GM23248 (cell line): ENCODE measurements at places on chromosomes 4 and X. TPM values are rescaled to one million over a fixed set of nuclear protein-coding genes. Genes with fewer than 3 reads are reported as not detected.
A peak's percentile ranks its signal among the peaks of the same experiment; 100 is the strongest.

Gene IKBKG
- 18.0 and 25.9 TPM in 2 replicates for total RNA-seq

DNA sequence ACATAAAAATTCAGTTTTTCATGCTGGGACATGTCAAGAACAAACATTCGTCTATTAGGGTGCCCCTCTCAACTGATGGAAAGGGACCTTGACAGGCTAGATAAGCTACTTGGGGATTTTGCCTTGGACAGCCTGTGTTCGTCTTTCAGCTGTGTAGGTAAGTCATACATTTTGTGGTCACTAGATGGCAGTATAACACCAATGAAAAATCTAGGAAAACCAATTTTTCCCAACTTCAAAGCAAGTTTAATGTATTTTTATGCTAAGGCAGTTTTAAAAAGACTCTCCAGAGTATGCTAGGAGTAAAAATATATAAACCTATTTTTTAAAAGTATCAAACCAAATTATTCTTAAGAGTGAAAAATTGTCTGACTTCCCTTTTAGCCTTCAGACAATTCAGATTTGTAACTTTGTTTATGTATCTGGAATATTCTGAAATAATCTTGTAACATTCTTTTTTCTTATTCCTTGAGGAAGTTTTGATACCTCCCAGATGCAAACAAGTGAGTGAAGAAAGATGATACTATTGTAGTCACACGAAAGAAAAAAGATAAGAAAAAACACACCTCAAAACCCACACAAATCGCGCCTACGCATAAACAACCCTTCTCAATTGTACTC, 158.3 kb downstream of the CPE start:
- H3K4me1 ChIP-seq, result no peaks in the 10 kb centered on the region
- H3K4me3 ChIP-seq, result no peak overlapping the region
- no peaks in the 10 kb centered on the region; the same call in 1 of the 2 replicates for H3K27me3 ChIP-seq
- DNase-seq, result peak; percentile 55

- H3K4me1 ChIP-seq, result peaks cover 15% of the 10 kb centered on the region; the same call in 1 of the 2 replicates
- H3K36me3 ChIP-seq, result no peaks in the 10 kb centered on the region
- H3K27ac ChIP-seq, result no peak overlapping the region
- DNase-seq, result no peak
- H3K4me3 ChIP-seq, result no peak overlapping the region
These were observed 49.9 kb upstream of the TENM3 start for GRCh38 chr4:182193311-182193710.

DNA sequence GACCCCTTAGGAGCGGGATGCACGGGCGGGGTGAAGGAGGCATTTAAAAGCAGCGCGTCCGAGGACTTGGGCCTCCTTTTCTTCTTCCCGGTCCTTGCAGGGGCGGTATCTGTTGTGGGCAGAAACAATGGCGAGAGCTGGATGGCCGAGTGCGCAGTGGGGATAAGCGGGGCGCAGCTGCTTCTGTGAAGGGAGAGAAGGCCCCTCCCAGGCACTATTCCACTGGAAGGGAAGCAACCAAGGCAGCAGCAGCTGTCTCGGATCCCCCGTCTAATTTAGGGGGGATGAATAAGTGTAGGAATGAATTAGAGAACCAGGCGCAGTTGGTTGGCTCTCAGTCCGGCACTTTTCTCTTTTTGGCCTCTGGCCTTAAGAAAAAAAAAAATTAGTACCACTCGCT, 995 bp downstream of the SMARCA5 start:
- H3K4me3 ChIP-seq, result peak overlapping the region; percentile 97
- no peaks in the 10 kb centered on the region for H3K27me3 ChIP-seq
- peaks cover 20% of the 10 kb centered on the region for H3K36me3 ChIP-seq
- peaks cover 24% of the 10 kb centered on the region for H3K4me1 ChIP-seq

GRCh38 chr4:56651056-56651350, 30.1 kb downstream of the HOPX start:
- no peak for DNase-seq
- no peak overlapping the region for H3K4me3 ChIP-seq
- peaks cover 64% of the 10 kb centered on the region for H3K27me3 ChIP-seq
- no peak overlapping the region for H3K27ac ChIP-seq
- no peaks in the 10 kb centered on the region for H3K4me1 ChIP-seq

- no peaks in the 10 kb centered on the region for H3K4me1 ChIP-seq
- peak; percentile 73 for DNase-seq
- H3K27ac ChIP-seq, result no peak overlapping the region
These were observed 11.8 kb upstream of the MAN2B2 start for GRCh38 chr4:6562931-6563901.

GRCh38 chrX:149522916-149523315, 17.8 kb upstream of the IDS start:
- no peaks in the 10 kb centered on the region for H3K27me3 ChIP-seq
- H3K36me3 ChIP-seq, result no peaks in the 10 kb centered on the region
- no peaks in the 10 kb centered on the region for H3K4me1 ChIP-seq
- no peak overlapping the region for H3K27ac ChIP-seq
- no peak for DNase-seq
- H3K4me3 ChIP-seq, result no peak overlapping the region

DNA sequence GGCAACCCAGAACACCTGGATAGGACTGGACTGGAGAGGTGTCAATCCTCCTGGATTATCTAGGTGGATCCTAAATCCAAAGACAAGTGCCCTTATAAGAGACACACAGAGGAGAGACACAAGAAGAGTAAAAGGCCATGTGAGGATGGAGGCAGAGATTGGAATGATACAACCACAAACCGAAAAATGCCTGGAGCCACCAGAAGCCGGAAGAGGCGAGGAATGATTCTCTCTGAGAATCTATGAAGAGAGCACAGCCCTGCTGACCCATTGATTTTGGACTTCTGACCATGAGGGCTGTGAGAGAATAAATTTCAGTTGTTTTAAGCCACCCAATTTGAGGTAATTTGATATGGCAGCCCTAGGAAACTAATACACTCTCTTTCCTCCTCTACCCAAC, 20.1 kb downstream of the GPC3 start:
- no peak for DNase-seq
- no peaks in the 10 kb centered on the region for H3K4me1 ChIP-seq
- no peak overlapping the region for H3K27ac ChIP-seq
- no peak overlapping the region for H3K4me3 ChIP-seq

- H3K4me3 ChIP-seq, result peak overlapping the region; percentile 76
- H3K4me1 ChIP-seq, result peaks cover 30% of the 10 kb centered on the region
- H3K27ac ChIP-seq, result peak overlapping the region; percentile 87
- H3K27me3 ChIP-seq, result no peaks in the 10 kb centered on the region
- H3K36me3 ChIP-seq, result no peaks in the 10 kb centered on the region
- peak; percentile 93 for DNase-seq
These were observed 951 bp downstream of the SH3BP2 start for GRCh38 chr4:2793586-2794485.

DNA sequence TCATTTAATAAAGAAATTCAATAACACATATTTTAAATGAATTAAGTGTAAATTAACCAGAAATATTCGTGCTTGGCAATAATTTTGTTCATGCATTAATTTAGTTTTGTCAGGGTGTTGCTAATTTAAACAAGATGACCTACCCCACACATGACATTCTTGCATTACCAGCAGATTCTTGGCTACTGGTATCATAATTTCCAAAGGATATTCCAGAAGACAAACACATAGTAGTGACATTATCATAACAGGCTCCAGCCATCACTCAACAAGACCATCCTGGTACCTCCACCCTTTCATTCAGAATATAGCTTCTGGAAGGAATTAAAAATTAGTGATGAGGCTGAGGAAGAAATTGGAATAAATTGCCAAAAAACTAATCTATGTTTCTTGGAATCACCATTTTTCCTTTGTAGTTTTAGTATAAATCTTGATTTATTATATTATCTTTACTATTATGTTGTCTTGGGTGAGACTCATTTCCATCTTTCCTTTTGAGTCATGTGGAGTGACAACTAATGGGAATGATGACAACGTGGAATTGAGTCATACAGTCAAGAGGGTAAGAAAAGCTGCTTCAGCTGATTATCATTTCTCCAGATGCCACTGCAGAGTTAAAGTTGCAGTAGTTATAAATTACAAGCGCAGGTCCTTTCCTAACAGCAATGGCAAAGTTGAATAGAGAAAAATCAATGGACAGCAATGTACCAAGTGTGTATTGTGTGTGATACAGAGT, 30.9 kb upstream of the HHIP start:
- DNase-seq, result peak; percentile 55
- H3K27me3 ChIP-seq, result no peaks in the 10 kb centered on the region
- H3K4me3 ChIP-seq, result no peak overlapping the region
- H3K36me3 ChIP-seq, result no peaks in the 10 kb centered on the region
- H3K4me1 ChIP-seq, result peaks cover 7% of the 10 kb centered on the region; the same call in 1 of the 2 replicates

DNA sequence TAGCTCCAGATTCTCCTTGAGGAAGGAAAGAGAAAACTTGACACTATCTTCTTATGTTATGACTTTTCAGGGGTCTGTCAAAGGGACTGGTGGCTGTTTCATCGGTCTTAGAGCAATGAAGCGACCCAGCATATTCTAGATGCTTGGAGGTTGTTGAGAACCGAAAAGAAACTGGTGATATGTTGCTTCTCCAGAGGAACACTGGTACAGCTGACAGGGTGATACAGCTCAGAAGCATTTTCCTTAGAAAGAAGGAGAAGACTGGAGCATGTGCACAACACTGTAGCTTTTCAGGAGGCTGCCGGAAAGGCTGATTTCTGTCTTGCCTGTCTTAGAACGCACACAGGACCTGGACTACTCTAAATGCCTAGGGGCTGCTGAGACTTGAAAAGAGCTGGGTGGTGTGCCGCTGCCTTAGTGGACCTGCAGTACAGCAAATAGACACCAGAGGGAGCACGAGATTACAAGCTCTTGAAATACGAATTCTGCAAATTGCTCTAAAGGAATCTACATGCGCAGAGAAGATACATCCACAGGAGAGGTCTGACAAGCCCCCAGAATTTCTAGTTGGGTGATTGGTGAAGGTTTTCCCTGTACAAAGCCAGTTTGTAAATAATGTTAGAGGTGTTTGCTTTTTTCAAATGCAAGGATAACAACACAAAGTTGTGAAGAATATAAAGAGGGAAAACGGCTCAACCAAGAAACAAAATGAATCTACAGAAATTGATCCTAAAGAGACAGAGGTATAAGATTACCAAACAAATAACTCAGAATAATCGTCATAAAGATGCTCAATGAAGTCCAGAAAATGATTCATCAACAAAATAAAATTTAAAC, 223.1 kb upstream of the DMD start:
- DNase-seq, result peak; percentile 39
- H3K4me3 ChIP-seq, result no peak overlapping the region
- no peak overlapping the region for H3K27ac ChIP-seq
